ENCODE measurements at places on chromosomes 13 and 19. TPM values are rescaled to one million over a fixed set of nuclear protein-coding genes. Genes with fewer than 3 reads are reported as not detected.

- no peak for DNase-seq
Measured at GRCh38 chr13:99733346-99733745, 232.1 kb downstream of the TM9SF2 start.

DNA sequence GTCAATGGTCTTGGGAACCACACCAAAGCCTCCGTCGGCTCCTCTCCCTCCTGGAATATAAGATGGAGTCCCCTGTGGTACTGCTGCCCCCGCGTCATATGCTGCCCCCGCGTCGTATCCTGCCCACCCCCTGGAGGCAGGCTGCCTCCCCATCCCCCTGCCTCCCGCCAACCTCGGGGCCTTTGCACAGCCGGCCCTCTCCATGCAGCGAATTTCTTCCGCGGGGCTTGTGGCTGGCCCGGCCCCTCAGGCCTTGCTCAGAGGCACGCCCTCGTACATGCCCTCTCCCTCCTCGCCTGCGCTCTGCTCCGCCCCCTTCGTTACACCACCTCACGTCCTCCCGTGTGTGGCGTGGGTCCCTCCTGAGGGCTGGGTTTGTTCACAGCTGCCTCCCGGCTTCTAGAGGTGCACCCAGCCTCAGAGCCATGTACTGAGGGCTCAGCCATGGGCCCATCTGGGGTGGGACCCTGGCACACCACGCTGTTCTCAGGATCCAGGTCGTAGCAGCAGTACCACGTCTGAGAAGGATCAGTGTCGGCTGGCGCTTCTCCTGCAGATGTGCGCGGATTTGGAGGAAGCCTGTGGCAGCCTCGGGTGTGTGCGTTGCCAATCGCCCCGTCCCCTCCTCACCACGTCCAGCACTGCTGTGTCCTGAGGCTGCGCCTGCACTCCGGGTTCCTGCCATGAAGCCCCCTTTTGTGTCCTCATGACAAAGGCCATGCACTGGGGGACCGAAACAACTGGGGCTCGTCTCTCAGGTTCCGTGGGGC, 47.7 kb downstream of the MCF2L start:
- DNase-seq, result no peak

- DNase-seq, result no peak
Measured at GRCh38 chr19:38713227-38713649, 31.0 kb downstream of the CAPN12 start.

RPL13A gene
- 1,767 TPM for total RNA-seq
